Endodermal cell (in vitro differentiated cells): ENCODE measurements at places on chromosomes 4 and X. TPM values are rescaled to one million over a fixed set of nuclear protein-coding genes. Genes with fewer than 3 reads are reported as not detected.
A peak's percentile ranks its signal among the peaks of the same experiment; 100 is the strongest.

SHROOM4 gene
- total RNA-seq, result 10.4 to 22.8 TPM (median 20.5 TPM) in 3 replicates

- DNase-seq, result no peak
These were observed at the start of gene TREX2 for GRCh38 chrX:153445856-153446635. TREX2 (minus strand) TSS chrX:153446056; CDS start chrX:153445430, 626 bp downstream.

DNA sequence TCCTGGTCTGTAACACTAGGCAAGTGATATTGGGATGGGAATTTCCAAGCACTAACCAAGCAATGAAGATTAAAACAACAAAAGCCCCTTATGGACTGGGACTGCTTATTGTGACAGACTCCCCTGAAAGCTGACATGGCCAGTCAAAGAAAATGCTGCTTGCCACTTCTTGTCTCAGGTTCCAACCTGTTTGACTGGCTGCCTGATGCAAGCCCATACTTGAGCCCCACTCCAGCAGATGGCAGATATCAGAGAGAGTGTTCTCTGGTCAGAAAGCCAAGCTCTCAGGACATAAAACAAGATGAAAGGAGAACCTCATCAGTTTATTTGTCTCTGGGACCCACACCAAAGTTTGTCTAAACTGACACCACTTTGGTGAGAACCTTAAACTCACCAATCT is 15.5 kb upstream of the IGBP1 start:
- no peak for DNase-seq

HERC3 gene
- total RNA-seq, result 4.4 to 6.7 TPM (median 5.4 TPM) in 3 replicates

KCTD8 gene
- total RNA-seq, result 0.88 and 0.97 TPM in 2 replicates

HTN3 gene
- not detected in 3 replicates for total RNA-seq

DNA sequence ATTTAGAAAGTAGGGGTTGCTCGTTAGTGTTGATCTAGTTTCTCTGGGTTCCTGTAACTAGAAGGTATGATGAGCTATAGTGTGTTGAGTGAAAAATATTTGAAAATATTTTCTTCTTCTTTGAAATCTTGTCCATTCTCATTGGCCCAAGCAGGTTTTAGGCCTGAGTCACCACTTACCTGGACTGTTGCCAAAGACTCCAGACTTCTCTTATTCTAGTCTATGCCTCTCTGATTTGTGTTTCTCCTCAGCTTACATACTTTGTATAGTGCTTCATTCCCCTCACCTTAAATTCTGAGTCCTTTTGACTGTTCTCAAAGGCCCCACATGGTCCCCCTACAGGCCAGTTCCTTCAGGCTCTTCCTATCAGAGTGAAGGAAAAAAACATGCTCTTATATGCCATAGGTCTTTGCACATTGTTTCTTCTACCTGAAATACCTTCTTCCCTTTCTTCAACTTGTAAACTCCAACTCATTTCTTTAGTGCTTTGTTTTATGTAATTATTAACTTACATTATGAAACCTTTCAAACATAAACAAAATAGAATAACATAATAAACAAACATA is 258.2 kb downstream of the PPP1R2C start:
- no peak for DNase-seq

- no peak for DNase-seq
These were observed 7.1 kb upstream of the OPHN1 start for GRCh38 chrX:68440442-68440841.

DNA sequence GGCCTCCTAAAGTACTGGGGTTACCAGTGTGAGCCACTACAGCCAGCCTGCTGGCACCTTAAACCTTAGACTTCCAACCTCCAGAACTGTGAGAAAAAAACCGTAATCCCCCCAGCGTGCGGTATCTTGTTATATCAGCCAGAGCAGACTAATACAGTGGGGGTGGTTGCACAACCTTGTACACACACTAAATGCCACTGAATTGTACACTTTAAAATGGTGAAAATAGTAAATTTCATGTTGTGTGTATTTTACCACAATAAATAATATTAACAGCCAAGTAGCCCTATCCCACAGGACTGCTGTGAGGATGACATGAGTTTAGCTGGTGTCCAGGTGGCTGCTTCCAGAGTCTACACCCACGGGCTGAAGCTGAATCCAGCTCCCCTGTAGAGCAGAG is 38.8 kb downstream of the ZBTB49 start:
- DNase-seq, result peak; percentile 25

DNA sequence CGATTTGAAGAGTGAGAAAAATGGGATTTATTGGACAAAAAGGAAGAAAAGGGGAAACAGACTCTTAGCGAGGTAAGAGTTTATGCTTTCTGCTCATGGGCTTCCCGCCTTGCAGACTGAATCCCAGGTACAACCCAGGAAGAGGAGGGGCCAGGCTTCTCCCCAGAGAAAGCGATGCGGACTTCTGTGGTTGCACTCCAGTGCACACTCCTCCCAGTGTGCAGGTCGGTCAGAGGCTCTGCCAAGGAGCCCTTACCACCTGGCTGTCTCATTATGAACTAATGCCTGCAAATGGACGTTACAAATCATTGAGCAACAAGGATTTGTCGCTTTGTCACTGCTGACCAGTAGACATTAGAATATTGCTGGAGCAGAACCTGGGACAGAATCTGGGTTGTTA is 39.9 kb upstream of the GLRA2 start:
- no peak for DNase-seq

DNAAF6 gene
- not detected in 2 replicates for total RNA-seq

DNA sequence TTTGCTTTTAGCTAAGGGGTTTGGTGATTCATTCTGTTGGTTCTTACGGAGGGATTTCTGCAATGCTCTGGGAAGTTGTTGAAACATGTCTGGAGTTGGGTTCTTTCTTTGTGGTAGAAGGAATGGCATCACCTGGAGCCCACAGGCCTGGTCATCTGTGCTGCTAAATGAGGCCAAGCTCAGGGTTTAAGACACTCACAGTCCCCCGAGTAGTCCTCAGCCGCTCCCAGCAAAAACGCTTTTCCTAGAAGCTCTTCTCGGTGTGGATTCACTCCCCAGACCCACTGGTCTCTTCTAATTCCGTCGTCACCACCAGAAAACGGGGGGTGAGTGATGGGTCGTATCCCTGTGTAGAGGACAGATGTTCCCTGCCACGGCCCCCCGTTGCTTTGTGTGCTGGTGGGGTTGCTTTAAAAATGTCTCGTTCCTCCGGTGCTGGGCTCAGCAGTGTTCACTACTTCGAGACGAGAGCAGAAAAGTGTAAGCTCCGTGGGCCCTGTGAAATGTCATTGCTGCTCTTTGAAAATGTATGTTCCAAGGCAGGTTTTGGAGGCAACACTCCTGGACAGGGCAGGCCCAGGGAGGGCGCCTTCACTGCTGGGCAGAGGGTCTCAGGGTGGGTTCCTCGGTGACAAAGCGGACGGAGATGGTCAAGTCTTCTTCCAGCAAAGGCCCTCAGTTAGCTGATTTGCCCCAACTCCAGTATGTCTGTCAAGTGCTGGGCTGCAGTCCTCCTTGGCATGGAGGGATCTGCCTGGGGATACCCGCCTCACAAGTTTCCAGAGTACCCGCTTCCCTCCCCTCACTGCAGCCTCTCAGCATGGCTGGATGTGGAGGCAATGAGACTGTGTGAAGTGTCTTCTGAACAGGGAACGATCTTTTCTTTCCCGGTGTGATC is 37.3 kb downstream of the PSAPL1 start:
- DNase-seq, result peak; percentile 26

SOWAHD gene
- total RNA-seq, result 1.7 and 1.9 TPM in 2 replicates

HELT gene
- total RNA-seq, result not detected in 3 replicates

CBLL2 gene
- not detected in 2 replicates for total RNA-seq

DNA sequence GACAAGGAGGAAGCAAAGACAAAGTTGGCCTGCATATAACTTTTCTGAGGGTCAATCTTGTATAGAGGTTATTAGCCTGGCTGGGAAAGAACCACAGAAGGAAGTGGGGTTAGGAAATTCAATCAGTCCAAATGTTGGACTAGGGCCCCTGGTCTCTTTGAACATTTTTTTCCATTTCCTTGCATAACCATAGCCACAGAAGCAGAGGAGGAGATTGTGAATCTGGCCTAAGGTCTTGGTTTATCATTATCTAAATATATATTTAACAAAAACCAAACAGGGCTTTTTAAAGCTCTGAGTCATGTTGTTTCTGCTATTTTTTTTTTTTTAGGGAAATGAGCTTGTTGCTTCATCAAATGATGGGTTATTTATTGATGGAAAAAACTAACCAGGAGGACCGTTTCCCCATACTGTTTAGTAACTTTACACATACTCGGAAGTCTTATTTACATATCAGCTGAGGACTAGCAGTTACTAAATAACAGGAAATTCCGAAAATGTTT is 97.7 kb upstream of the ACSL4 start:
- DNase-seq, result no peak

- DNase-seq, result peak; percentile 74
These were observed 2.4 kb upstream of the RAB40AL start for GRCh38 chrX:102934624-102935023.

DNA sequence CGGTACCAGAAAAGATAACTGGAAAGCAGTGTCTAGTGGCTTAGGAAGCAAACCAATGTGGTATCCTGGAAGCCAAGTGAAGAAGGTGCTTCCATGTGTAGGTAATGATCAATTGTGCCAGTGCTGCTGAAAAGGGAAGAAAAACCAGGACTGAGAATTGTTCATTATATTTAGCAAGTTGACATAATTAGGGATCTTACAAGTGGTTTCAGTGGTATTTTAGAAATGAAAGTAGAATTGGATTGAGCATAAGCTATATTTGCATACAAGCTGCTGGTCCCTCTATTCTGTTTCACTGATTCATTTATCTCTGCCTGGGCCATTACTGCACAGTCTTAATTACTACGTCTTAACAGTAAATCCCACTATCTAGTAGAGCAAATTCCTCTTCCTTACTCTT is 32.3 kb downstream of the PRDM8 start:
- no peak for DNase-seq

- DNase-seq, result peak; percentile 62
These were observed at the start of gene TMEM35A for GRCh38 chrX:101078716-101079598. TMEM35A (plus strand) TSS chrX:101078879; CDS start chrX:101079003, 124 bp downstream.

DNA sequence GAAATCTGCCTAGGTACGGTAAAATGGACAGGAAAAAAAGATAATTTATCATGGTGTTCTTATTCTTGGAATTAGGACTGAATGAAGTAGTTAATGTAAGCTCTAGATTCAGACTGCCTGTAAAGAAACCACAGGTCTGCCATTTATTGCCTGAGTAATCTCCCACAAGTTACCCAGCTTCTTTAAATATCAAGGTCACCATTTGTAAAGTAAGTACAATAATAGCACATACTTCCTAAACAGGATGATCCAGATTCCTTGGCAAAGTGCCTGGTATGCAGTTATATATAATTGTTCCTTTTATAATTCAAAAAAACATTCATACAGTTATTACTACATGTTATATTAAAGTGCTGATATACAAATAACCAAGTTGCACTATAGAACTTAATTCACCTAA is 368.6 kb downstream of the HNRNPD start:
- no peak for DNase-seq

DNA sequence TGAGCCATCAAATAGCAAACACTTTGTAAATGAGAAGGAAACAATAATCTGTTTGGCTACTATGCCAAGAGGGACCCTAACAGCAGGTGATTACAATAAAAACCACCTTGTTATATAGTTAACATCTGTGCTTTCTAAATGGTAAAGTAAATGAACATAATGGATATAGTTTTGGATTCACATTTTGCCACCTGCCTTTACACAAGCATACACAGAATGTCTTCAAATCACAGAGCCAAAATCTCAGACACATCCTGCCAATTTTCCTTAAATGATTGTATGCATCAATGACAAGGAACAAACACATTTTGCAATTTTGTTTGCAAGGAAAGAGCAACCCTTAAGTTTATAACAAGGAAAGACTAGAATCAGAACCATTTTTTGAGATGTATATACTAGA is 334.2 kb downstream of the FSTL5 start:
- no peak for DNase-seq

- DNase-seq, result no peak
These were observed 346.7 kb upstream of the RASGEF1B start for GRCh38 chr4:81818385-81818920.

- DNase-seq, result no peak
These were observed 128.0 kb upstream of the STS start for GRCh38 chrX:7019555-7019954.

- DNase-seq, result no peak
These were observed 69.4 kb upstream of the KIT start for GRCh38 chr4:54588404-54588803.
